ENCODE measurements at places on chromosomes 7 and 10. TPM values are rescaled to one million over a fixed set of nuclear protein-coding genes. Genes with fewer than 3 reads are reported as not detected.

The ATP5F1C gene
- 283 TPM for total RNA-seq

The ZNF853 gene
- 0.27 TPM for total RNA-seq

The ELFN1 gene
- total RNA-seq: 0.10 TPM

The IRF5 gene
- total RNA-seq: 9.8 TPM

The EZH2 gene
- 73.6 TPM for total RNA-seq

The ZPBP gene
- not detected for total RNA-seq

The SSC4D gene
- total RNA-seq: 0.17 TPM

The SLC25A13 gene
- total RNA-seq: 12.8 TPM

The ABCB4 gene
- not detected for total RNA-seq

The JAKMIP3 gene
- total RNA-seq: 1.1 TPM

The TRDMT1 gene
- 9.1 TPM for total RNA-seq

The ANKRD61 gene
- total RNA-seq: 0.49 TPM
